ENCODE measurements at places on chromosomes 5 and 9. TPM values are rescaled to one million over a fixed set of nuclear protein-coding genes. Genes with fewer than 3 reads are reported as not detected.

PTPN3 gene
- total RNA-seq: 4.4 TPM

PCDHB2 gene
- 9.3 TPM for total RNA-seq

ATP10B gene
- 3.9 TPM for total RNA-seq

SLCO6A1 gene
- total RNA-seq: 0.25 TPM

PCDHB3 gene
- 9.8 TPM for total RNA-seq

PCDHGA9 gene
- total RNA-seq: 12.8 TPM

PCDHAC1 gene
- 28.3 TPM for total RNA-seq

RHOBTB3 gene
- 135 TPM for total RNA-seq

SLC23A1 gene
- total RNA-seq: not detected

ELAVL2 gene
- 196 TPM for total RNA-seq

NR4A3 gene
- 9.1 TPM for total RNA-seq

C6 gene
- total RNA-seq: not detected

CFAP77 gene
- not detected for total RNA-seq

ARHGEF37 gene
- 0.49 TPM for total RNA-seq

TMC1 gene
- 0.25 TPM for total RNA-seq

LCN9 gene
- not detected for total RNA-seq

NUTM2G gene
- not detected for total RNA-seq

C5orf46 gene
- total RNA-seq: not detected

PGM5 gene
- 3.4 TPM for total RNA-seq

MTMR12 gene
- total RNA-seq: 18.4 TPM

SEMA6A gene
- total RNA-seq: 37.1 TPM

C5orf52 gene
- total RNA-seq: not detected

TLE1 gene
- 28.8 TPM for total RNA-seq

PCSK5 gene
- 11.6 TPM for total RNA-seq

MSMP gene
- total RNA-seq: not detected

PTGS1 gene
- total RNA-seq: 0.49 TPM

FRMPD1 gene
- 0.49 TPM for total RNA-seq

SPATA6L gene
- 9.1 TPM for total RNA-seq

HAND1 gene
- not detected for total RNA-seq

PCDHGA12 gene
- 7.9 TPM for total RNA-seq

MACIR gene
- total RNA-seq: 28.5 TPM

SPINK6 gene
- total RNA-seq: not detected

RNF183 gene
- total RNA-seq: not detected

NDUFB6 gene
- total RNA-seq: 27.0 TPM

All from temporal lobe (tissue), 4 donors.